ENCODE measurements at places on chromosomes 1 and 21. TPM values are rescaled to one million over a fixed set of nuclear protein-coding genes. Genes with fewer than 3 reads are reported as not detected.

DNA sequence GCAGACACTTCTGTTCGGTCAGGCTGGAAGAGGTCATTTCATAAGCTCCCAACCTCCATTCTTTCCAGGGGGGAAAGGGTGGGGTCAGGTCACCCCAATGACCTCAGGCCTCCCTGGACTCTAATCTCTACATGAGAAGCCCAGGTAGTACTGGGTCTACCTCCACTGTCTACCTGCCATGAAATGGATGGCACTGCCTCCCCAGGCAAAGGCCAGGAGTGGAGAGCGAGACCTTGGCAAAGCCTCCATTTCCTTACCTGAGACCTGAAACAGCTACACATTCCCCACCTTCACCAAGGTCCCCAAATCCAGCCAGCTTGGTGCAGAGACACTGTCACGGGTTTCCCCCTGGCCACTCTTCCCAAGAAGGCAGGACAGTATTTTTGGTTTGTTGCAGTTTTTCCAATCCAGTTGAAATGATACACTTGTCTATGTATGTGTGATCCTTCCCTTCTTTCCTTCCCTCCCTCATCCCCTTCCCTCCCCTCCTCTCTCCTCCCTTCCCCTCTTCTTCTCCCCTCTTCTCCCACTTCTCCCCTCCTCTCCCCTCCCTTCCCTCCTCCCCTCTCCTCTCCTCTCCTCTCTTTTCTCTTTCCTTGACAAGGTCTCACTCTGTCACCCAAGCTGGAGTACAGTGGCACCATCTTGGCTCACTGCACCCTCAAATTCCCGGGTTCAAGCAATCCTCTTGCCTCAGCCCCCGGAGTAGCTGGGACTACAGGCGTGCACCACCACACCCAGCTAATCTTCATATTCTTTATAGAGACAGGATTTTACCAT is 16.1 kb downstream of the BTG2 start:
- H3K27ac ChIP-seq: peak overlapping the region; percentile 43
- DNase-seq: no peak
- H3K36me3 ChIP-seq: no peaks in the 10 kb centered on the region
- no peaks in the 10 kb centered on the region for H3K27me3 ChIP-seq

DNA sequence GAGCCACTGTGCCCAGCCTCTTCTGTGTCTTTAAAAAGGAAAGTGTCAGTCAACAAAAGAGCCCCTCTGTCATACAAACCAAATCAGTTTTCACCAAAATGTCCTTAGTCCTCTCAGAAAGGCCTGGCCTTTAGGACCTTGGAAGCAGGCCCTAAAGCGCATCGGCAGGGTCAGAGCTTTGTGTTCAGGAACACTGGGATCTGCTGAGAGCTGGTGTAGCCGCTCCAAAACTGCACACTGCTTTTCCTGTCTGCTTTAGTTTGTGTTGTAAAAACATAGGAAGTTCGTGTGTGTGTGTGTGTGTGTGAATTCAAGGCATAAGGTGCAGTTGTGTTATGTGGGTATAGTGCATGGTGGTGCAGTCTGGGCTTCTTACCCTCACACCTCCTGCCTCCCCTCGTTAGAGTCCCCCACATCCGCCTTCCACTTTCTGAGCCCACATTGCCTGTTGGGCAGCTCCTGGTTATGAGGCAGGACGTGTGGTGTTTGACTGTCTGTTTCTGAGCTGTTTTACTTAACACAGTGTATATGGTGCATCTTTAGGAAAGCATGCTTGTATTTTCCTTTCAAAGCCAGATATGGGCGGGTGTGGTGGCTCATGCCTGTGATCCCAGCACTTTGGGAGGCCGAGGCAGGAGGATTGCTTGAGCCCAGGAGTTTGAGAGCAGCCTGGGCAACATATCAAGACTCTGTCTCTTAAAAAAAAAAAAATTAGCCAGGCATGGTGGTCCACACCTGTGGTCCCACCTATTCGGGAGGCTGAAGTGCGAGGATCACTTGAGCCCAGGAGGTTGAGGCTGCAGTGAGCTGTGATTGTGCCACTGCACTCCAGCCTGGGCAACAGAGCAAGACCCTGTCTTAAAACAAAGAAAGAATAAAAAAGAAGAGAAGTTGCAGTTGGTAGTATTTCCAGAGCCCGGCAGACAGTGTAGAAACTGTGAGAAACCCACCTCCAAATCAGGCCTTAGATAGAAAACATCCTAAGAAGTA is 12.4 kb downstream of the IBA57 start:
- peaks cover 12% of the 10 kb centered on the region for H3K4me1 ChIP-seq
- H3K4me3 ChIP-seq: no peak overlapping the region
- no peak for DNase-seq
- H3K27me3 ChIP-seq: no peaks in the 10 kb centered on the region
- no peak overlapping the region for H3K27ac ChIP-seq

GRCh38 chr1:25003457-25004190 is 73.5 kb upstream of the RUNX3 start:
- no peaks in the 10 kb centered on the region for H3K36me3 ChIP-seq
- no peaks in the 10 kb centered on the region for H3K27me3 ChIP-seq
- H3K4me1 ChIP-seq: peaks cover 13% of the 10 kb centered on the region
- no peak overlapping the region for H3K27ac ChIP-seq

DNA sequence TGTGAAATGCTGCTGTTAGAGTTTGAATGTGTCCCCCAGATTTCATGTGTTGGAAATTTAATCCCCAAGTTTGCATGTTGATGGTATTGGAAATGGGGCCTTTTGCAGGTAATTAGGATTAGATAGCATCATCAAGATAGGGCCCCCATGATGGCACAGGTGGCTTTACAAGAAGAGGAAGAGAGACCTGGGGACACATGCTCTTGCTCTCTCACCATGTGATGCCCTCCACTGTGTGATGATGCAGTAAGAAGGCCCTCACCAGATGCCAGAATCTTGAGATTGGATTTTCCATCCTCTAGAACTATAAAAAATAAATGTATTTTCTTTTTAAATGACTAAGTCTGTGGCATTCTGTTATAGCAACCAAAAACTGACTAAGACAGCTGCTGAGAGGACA is 57.0 kb upstream of the NEK7 start:
- H3K4me3 ChIP-seq: no peak overlapping the region
- H3K27me3 ChIP-seq: no peaks in the 10 kb centered on the region
- no peaks in the 10 kb centered on the region for H3K36me3 ChIP-seq
- H3K4me1 ChIP-seq: no peaks in the 10 kb centered on the region

Gene C1orf141
- not detected for total RNA-seq

Gene PIK3R3
- 13.7 TPM for total RNA-seq

Gene MAP3K6
- 29.7 TPM for total RNA-seq

Gene OR2L8
- not detected for total RNA-seq

Gene SZRD1
- total RNA-seq: 90.6 TPM
